Activated CD8-positive, alpha-beta memory T cell treated with anti-CD3 and anti-CD28 coated beads, Interleukin-2, amount 10 ng/mL, durations not matched to agents 7 days and 5 days (primary cell): ENCODE measurements at places on chromosomes 6 and 20.

GRCh38 chr6:33632558-33633039 is 11.5 kb downstream of the ITPR3 start:
- no peaks in the 10 kb centered on the region for H3K27me3 ChIP-seq
- H3K36me3 ChIP-seq, result peaks cover 5% of the 10 kb centered on the region
- no peak overlapping the region for H3K27ac ChIP-seq
- DNase-seq, result peak; percentile 72
- H3K4me3 ChIP-seq, result peak overlapping the region; percentile 55
- H3K4me1 ChIP-seq, result peaks cover 51% of the 10 kb centered on the region

DNA sequence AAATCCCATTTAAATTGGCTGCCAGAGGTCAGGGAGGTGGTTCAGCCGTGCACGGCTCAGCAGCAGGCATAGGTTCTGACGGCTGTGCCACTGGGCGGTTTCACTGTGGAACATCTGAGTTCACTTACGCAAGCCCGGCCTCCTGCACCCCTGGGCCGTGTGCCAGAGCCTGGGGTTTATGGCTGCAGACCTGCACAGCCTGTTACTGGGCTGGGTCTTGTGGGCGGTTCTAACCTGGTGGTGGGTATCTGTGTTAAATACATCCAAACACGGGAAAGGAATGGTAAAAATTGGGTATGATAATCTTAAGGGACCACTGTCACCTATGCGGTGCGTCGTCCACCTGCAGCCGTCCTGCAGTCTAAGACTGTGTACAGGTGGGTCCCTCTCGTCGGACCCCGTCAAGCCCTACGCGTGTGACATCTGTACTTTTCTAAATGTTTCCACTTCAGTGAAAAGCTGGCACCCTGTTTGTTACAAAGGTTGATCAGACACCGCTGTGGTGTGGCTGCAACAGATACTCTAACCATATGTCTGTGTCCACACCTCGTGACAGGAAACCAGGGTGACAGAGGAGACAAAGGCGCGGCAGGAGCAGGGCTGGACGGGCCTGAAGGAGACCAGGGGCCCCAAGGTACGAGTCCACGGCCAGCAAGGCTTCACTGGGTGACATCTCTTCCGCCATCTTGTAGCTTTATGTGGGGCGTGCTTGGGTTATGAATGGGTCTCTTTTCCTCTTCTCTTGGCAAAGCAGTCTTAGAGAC is 21.5 kb downstream of the COL9A3 start:
- no peaks in the 10 kb centered on the region for H3K27me3 ChIP-seq
- H3K4me3 ChIP-seq, result no peak overlapping the region
- H3K36me3 ChIP-seq, result no peaks in the 10 kb centered on the region
- H3K4me1 ChIP-seq, result no peaks in the 10 kb centered on the region

DNA sequence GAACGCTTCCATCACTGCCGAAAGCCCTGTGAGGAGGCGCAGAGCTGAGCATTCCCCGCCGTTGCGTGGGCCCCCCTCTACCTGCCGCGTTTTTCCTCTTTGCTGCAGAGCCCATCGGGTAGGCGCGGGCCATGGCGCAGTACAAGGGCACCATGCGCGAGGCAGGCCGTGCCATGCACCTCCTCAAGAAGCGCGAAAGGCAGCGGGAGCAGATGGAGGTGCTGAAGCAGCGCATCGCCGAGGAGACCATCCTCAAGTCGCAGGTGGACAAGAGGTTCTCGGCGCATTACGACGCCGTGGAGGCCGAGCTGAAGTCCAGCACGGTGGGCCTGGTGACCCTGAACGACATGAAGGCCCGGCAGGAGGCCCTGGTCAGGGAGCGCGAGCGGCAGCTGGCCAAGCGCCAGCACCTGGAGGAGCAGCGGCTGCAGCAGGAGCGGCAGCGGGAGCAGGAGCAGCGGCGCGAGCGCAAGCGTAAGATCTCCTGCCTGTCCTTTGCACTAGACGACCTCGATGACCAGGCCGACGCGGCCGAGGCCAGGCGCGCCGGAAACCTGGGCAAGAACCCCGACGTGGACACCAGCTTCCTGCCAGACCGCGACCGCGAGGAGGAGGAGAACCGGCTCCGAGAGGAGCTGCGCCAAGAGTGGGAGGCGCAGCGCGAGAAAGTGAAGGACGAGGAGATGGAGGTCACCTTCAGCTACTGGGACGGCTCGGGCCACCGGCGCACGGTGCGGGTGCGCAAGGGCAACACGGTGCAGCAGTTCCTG is 693 bp downstream of the FAM50B start:
- peak overlapping the region; percentile 74 for H3K4me3 ChIP-seq
- no peak for DNase-seq
- no peaks in the 10 kb centered on the region for H3K27me3 ChIP-seq
- peaks cover 32% of the 10 kb centered on the region for H3K4me1 ChIP-seq
- H3K27ac ChIP-seq, result peak overlapping the region; percentile 74

GRCh38 chr20:61373055-61373399 is 121.0 kb downstream of the CDH4 start:
- H3K4me3 ChIP-seq, result no peak overlapping the region
- no peaks in the 10 kb centered on the region for H3K4me1 ChIP-seq
- DNase-seq, result no peak
- H3K36me3 ChIP-seq, result no peaks in the 10 kb centered on the region

DNA sequence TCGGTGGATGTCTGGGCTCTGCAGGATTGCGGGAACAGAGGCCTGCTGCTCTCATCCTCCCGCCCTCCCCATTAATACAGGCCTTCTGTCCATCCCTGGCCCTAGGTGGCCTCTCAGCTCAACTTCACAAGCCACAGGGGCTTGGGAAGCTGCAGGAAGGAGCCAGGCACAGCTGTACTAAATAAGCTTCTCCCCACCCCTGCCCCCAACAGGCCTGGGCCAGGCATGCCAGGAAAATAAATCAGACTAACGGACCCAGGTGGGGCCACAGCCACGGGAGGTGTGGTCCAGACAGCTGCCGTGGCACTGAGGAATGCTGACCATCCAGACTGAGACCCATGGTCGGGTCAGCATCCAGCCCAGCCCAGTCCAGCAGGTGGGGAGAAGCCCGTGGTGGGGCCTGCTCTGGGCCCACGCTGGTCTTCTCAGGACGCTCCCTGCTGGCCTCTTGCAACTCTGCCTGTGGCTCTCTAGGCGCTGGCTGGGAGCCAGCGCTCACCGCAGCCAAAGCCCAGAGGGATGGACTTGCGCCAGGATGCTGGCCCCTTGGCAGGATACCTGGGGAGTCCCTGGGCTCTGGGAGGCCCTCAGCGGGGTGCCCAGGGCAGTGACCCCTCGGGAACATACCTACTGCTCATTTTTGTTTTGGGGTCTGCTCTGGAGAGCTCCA is 8.6 kb upstream of the YTHDF1 start:
- no peak overlapping the region for H3K27ac ChIP-seq
- no peak for DNase-seq
- H3K27me3 ChIP-seq, result peaks cover 10% of the 10 kb centered on the region

- no peaks in the 10 kb centered on the region for H3K4me1 ChIP-seq
- peaks cover 7% of the 10 kb centered on the region for H3K27me3 ChIP-seq
- no peak overlapping the region for H3K27ac ChIP-seq
- no peak for DNase-seq
- H3K36me3 ChIP-seq, result no peaks in the 10 kb centered on the region
- no peak overlapping the region for H3K4me3 ChIP-seq
Observed at GRCh38 chr6:47352194-47352920, 42.7 kb upstream of the TNFRSF21 start.
